ENCODE measurements at places on chromosomes 4 and X.

DNA sequence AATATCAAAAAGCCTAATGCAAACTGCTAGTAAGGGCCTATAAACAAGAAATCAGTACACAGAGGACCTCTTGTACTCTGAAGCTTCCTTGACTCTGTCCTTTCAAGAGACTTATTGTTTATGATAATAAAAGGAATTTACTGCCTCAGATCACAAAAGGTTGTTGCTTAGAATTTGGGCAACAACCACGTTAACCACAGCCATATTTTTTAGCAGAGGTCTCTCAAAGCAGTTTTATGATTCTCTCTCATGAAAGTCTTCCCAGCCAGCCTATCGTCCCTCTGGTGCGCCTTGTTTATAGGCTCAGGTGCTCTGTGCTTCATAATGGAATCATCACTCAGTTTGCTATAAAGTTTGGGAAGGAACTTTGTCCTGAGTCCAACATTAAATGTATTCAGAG, 270.6 kb downstream of the RCHY1 start:
- DNase-seq, result no peak

GRCh38 chr4:122412547-122412946, 33.7 kb downstream of the ADAD1 start:
- no peak for DNase-seq

DNA sequence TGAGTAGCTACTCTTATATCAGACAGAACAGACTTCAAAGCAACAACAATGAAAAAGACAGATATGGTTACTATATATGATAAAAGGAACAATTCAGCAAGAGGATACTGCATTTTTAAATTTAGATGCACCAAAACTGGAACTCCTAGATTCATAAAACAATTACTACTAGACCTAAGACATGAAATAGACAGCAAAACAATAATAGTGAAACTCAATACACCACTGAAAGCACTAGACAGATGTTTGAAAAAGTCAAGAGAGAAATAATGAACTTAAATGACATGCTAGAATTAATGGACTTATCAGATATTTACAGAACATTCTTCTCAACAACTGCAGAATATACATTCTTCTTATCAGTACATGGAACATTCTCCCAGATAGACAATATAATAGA, 99.5 kb upstream of the ITM2A start:
- no peak for DNase-seq

GRCh38 chrX:50942471-50942870, 31.9 kb downstream of the BMP15 start:
- DNase-seq, result no peak

DNA sequence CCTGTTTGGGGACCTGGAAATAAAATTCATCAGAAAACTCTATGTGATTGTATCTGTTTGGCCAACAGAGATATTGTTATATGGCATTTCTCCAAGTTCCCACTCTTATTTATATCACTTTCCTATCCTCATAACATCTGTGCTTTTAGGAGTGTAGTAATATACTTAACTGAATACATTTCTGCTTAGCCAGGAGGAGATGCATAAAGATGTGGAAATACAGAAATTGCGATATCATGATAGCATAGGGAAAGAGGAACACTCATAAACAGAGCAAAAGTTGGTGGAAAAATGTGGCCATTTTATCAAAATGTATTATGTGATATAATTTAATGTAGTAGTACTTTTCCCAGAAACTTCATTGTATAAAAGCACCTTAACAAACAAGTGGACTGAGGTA, 46.1 kb upstream of the TSPAN7 start:
- no peak for DNase-seq

- DNase-seq, result no peak
Measured at GRCh38 chr4:42280327-42281095, 116.8 kb upstream of the SHISA3 start.

DNA sequence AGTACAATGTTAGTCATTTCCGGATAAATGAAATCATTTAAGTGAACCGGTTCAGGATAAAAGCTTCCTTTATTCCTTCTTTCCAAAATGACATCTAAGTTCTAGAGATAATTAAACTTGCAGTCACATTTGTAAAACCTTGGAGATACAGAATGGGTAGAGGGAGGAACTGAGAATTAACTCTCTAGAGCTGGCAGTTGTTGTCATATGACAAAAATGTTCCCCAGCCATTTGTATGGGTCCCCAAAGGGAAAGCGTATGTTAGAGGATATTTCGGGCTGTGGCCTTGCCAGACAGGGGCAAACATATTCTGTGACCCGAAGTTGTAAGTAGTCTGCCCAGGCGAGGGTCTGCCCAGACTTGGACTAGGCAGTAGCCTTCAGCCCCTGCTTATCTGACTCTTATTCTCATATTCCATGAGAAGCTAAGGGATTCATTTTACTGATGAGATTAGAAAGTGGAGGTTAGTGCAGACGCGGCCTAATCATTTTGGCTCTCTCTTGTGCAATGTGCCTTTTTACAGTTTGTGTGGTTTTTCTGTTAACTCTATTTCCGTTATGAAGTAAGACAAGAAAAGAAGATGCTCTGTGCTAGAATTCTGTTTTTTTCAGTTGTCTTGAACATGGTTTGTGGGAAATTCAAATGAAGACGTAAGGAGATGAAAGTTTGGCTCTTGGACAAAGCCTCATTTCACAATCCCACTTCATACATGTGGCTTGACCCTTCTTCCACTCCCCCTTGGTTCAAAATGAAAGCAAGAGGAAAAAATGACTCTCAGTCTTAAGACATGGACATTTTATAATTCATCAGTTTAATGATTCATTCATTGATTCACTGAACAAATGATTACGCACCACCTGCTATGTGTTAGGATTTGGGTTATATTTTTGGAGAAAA, 2394.2 kb upstream of the AGA start:
- DNase-seq, result no peak

DNA sequence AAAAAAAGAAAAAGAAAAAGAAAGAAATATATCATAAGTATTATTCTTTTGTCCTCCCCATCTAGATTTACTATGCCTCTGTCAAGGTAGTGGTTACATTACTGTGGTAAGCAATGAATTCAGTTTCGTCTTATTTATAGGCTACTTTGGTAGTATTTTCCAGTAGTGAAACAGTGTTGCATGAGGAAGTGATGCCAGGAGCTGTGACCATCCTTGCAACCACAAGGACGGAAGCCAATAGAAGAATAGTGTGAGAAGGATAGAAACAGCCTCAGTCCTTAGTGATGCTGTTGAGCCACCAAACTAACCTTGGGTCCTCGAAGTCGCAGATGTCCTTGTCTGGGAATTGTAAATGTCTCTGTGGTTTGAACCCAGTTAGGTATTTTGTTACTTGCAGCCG, 328.5 kb downstream of the PPP3CA start:
- DNase-seq, result no peak

DNA sequence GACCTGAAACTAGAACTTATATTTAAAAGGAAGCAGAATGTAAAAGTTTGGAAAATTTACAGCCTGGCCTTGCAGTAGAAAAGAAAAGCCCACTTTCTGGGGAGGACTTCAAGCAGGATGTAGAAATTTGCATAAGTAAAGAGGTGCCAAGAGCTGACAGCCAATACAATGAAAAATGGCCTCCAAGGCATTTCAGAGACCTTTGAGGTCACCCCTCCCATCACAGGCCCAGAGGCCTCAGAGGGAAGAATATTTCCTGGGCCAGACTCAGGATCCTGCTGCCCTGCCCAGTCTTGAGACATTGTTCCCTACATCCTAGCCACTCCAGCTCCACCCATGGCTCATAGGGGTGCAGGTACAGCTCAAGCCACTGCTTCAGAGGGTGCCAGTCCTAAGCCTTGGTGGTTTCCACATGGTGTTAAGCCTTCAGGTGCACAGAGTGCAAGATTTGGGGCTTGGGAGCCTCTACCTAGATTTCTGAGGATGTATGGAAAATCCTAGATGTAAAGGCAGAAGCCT, 518.9 kb upstream of the INTU start:
- no peak for DNase-seq

GRCh38 chrX:48626401-48627298, 29.4 kb downstream of the WDR13 start:
- DNase-seq, result no peak

DNA sequence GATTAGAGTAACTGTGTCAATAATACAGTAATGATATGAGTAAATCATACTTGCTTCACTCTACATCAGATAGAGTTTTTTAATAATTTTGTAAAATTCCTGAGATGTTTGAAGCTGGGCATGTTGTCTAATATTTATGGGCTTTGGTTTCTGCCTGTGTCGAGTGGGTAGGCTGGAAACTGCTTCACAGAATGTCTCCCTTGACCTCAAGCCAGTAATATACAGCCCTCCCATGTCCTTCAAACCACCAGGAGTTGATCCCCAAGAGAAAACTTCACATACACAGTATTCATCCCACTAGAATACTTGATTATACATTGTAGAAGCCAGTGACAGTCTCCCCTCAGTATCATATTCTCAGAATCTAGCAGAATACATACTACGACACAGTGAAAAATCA, 284.8 kb upstream of the TENM3 start:
- DNase-seq, result no peak

GRCh38 chr4:38891051-38891983, 23.7 kb downstream of the FAM114A1 start:
- DNase-seq, result no peak
